ENCODE measurements at places on chromosomes 11 and 22.

DNA sequence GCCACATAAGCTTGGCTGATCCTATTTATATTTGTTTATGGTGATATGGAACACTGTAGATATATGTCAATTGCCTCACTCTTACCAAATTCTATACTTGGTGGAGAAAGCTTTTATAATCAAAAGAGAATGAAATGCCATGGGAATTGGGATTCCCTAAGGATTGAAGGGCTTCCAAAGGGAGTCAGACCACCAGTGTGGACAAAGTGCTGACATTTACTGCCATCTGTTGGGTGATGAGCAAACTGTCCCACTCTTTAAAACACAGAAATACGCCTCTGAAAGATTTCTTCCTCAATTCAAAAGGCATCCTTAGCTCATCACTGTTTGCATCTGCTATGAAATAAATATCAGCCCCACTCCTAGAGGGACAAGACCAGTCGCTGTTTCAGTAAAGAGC lies 7.1 kb downstream of the SLC1A2 start:
- DNase-seq: no peak

DNA sequence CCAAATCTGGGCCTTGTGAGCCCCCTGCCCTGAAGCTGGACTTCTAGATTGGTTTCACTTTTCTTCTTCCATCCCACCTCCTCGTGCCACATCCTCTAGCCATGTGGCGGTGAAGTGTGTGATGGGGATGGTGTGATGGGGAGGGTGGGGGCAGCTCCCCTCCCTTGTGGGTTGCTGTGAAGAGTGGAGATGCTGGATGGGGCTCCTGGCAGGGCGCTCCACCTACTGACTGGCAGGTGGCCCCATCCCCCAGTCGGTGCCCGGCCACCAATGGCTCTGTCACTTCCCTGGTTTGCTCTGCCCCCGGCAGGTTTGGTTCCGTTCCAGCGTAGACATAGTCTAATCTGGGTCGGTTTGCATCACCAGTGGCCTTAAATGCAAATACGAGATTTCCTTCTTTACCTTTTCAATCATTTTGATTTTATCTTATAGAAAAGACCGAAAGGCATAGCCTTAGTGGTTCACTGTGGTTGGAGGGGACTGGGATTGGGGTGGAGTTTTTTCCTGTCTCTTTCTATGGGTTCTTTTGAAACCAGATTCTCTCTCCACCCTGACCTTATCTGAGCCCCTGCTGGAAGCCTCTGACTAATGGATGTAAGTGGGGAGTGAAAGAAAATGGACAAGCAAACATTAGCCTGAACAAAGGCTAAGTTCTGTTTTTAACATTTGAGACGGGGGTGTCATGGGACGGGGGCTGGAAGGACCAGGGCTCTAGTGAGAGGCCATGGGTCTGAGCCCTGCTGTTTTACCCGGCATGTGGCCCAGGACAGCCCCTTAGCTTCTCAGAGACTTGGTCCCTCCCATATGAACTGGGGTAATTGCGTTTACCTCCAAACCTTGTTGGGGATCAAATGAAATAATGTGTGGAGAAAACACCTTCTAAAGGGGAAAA lies 149.3 kb downstream of the CACNA1I start:
- no peak for DNase-seq

DNA sequence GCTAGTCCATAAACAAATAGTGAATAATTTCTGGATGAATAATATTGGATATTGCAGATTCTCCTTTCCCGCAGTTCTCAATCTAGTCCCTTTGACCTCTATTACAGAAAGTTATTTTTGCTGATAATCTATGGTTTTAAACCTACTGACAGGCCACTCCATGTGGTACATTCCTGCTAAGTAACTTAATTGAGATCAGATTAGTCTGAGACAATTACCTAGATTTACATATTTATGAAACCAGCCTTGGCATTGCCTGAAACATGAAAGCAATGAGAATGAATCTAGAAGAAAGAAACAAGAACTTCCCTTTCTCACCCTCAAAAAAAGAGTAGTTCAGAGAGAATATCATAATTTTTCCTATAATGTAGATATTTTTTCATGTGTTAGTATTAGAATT lies 964.2 kb downstream of the JRKL start:
- no peak for DNase-seq

- no peak for DNase-seq
Measured at GRCh38 chr11:103358251-103358650, 249.0 kb downstream of the DYNC2H1 start.

GRCh38 chr11:16989554-16989953 lies 24.7 kb downstream of the PLEKHA7 start:
- no peak for DNase-seq

GRCh38 chr22:30575859-30576258 lies 1.4 kb upstream of the GAL3ST1 start:
- DNase-seq: no peak

DNA sequence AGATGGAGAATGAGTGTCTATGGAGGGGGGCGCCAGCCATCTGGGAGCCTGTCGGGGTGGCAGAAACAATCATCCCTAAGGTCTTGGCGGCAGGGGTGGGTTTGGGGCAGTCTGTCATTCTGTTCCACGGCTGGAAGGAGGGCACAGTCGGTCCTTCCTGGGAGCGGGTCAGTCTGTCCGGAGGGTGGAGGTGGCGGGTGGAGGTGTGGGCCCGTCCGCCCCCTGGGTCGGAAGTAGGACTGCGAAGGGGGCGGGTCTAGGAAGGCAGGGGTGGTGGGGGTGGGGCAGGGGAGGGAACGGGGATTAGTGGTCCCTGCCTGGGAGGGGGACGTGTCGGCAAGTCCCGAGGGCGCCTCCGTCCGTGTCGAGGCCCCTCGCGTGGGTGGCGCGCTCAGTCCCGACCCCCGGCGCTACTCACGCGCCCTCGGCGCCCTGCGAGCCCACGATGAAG lies 461 bp downstream of the TBC1D10A start:
- DNase-seq: peak; percentile 58

GRCh38 chr11:10405865-10406592 lies 49.0 kb upstream of the AMPD3 start:
- DNase-seq: peak; percentile 84

DNA sequence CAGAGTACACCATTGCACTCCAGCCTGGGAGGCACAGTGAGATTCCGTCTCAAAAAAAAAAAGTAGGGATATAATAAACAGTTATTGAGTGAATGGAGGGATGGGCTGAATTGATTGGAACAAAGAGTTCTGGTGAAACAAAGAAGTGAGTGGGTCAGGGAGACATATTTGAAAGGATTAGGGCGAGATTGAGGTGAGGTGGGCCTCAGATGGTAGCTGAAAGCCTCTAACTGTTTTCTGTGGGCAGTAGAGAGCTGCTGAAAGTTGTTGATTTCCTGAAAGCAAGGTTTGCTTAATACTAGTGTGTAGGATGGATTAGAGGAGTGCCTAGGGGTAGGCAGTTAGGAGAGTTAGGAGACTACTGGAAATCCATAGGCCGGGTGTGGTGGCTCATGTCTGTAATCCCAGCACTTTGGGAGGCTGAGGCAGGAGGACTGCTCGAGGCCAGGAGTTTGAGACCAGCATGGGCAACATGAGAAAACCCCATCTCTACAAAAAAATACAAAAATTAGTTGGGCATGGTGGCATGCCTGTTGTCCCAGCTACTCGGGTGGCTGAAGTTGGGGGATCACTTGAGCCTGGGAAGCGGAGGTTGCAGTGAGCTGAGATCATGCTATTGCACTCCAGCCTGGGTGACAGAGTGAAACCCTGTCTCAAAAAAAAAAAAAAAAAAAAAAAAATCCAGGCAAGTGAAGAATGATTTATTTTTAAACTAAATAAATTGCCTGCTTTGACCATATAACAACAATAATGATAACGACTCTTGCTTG lies 41.4 kb upstream of the PTPRJ start:
- DNase-seq: no peak

- no peak for DNase-seq
Measured at GRCh38 chr11:123973816-123974215, 3.8 kb downstream of the OR10S1 start.

DNA sequence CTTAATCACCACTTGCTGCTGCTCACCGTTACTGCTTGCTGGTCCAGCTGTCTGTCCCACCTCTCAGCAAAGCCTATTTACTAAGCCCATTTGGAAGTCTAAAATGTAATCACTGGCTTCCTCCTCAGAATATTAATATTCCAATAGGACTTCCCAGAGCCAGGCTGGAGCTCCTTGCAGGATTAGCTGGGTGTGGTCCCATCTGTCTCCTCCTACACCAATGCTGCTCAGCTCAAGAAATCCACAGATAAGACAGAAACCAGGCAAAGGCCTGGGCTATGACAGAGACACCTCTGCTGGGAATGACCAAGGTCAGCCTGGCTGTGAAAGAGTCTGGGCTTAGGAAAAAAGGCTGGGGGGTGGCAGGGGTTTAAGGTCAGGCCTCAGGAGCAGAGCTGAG lies 317.8 kb downstream of the BUD13 start:
- no peak for DNase-seq

DNA sequence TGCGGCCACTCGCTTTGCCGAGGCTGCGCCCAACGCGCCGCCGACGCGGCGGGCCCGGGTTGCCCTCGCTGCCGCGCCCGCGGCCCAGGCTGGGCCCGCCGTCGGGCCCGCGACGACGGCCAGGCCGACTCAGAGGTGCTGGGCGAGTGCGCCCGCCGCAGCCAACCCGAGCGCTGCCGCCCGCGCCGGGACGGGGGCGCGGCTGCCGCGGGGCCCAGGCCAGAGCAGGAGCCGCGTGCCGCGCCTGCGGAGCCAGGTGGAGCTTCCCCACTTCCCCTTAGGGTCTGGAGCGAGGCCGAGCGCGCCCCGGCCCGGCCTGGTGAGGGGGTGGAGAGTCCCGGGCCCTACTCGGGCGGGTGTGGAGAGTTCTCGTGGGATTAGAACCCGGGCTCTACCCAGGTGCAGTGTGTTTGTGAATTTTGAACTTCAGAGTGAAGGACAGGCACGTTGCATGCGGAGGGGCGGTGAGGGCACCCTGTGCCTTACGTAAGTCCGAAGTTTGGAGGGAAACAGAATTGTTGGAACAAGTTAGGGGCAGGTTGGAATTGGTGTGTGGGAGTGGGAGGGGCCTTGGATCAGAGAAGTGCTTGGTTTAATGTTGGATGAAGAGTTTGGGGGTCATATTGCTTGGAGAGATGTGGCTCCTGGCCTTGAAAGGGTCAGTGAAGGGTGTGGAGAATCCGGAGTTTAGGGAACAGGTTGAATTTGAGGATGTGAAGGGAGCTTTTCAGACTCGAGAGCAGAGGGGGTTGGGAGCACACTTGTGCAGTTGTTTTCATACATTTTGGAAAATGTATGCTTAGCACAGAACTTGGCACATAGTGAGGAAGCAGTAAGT lies 697 bp downstream of the RNF169 start:
- DNase-seq: peak; percentile 54

- DNase-seq: no peak
Measured at GRCh38 chr22:41280065-41280464, 5.9 kb downstream of the RANGAP1 start.

DNA sequence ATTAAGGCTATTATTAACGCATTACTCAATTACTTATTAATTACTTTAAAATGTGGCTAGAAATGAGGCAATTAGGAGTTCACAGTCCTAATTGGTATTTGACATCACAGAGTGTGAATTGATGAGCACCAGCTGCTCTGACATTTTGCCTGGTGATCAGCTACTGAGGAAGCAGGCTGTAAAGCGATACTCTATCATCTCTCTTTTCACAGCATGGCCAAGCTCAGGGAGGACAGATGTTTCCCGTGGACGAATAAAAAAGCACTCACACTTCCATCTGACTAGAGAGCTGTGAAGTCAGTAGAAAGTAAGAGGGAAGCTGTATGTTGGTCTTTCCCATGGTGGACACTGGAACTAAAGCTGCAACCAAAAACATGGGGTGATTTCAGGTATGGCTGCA lies 29.1 kb upstream of the SYT9 start:
- DNase-seq: no peak

GRCh38 chr11:125228445-125228844 lies 63.9 kb downstream of the PKNOX2 start:
- no peak for DNase-seq

- no peak for DNase-seq
Measured at GRCh38 chr11:11261629-11262028, 91.4 kb downstream of the CSNK2A3 start.

GRCh38 chr11:14409891-14410290 lies 50.9 kb upstream of the RRAS2 start:
- no peak for DNase-seq

DNA sequence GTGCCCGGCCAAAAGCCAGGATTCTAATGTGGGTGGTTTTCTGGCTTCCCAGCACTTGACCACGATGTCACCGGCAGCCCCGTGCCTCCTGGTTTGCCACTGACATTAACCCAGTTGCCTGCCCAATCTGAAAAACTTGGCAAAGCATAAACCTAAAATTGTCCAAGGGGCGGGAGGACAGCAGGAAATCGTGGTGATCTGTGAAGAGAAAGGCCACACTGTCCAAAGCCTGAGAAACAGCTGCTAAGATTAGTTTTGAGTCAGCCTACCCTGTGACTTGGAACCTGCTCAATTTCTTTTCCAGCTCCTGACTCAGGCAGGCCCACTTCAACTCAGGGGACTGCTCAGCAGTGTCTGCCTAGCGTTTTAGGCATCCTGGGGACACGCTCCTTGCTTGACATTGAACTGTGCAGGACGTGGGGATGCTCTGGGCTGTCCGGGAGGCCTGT lies 8.2 kb upstream of the F2 start:
- peak; percentile 70 for DNase-seq

DNA sequence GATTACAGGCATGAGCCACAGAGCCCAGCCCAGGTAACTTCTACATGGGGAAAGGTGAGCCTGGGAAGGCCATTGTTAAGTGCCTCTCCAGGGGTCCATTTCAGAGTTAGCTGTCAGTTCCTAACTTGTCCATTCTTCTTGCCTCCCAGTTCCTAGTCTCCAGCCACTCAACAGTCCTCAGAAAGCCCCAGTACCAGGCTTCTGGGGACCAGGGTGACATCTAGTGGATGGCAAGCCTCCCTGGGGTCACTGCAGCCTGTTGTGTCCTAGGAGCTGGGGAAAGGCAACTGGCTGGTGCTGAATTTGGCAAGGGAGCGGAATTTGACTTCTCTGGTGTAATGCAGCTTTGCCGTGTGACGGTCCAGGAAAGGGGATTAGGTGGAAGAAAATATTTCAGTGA lies 2.1 kb downstream of the LGALS12 start:
- peak; percentile 74 for DNase-seq

- DNase-seq: no peak
Measured at GRCh38 chr11:133347988-133348387, 184.3 kb downstream of the OPCML start.

DNA sequence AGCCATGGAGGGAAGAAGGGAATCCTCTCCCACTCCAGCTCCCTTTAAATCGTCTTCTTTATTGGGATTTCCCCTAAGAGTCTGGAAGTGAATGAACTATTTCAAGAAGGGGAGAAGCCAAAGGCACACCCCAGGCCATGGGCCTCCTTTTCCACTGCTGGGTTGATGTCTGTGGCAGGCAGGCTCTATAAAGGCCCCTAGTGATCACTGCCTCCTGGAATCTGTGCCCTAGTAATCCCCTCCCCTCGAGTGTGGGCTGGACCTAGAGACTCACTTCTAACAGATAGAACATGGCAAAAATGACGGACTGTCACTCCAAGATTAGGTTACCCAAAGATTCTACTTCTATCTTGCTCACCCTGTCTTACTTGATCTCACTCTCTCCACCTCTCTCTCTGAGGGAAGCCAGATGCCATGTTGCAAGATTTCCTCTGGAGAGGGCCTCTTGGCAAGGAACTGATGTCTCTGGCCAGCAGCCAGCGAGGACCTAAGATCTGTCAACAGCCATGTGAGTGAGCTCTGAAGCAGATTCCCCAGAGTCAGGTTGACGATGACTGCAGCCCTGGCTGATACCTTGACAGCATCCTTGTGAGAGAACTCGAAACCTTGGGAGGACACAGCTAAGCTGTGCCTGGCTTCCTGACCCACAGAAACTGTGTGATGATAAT lies 444.8 kb downstream of the SOX6 start:
- DNase-seq: peak; percentile 51

Measured in testis (tissue), 5 donors.